ENCODE measurements at places on chromosomes 13 and 19.

GRCh38 chr13:24511019-24511815, 1.4 kb downstream of the PARP4 start:
- peak; percentile 91 for DNase-seq

DNA sequence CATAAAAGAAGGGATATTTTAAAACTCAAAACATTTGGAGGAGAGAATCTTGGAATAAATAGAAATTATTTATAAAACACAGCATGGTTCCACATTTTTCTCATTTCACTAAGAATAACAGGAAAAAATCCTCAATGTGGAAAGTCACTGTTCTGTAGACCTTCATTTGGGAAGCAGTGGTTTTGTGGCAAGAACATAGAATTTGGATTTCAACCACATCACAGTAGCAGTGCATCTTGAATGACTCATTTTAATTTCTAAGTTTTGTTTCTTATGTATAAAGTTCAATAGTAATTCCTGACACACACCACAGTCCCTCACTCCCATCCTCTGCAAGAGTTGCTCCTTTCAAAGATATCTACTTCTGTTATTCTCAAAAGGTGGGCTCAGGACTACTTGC, 264.0 kb downstream of the ENOX1 start:
- peak; percentile 64 for DNase-seq

- no peak for DNase-seq
These were observed 576 bp upstream of the EPN1 start for GRCh38 chr19:55674459-55674840.

DNA sequence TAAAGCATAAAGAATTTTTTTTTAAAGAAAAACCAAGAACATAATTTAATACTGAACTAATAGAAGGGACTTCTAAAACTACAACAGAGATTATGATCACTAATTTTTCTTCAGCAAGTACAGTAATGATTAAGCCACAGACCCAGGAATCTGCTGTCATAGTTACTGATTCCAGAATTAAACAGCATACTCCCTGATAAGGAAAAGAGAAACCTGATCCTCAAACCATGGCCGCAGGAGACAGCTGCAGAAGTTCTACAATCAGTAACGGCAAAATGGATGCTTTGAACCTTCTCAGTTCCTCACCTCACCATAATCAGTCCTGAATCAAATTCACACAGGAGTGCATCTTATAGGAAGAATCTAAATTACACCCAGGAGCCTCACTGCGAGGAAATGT, 939.0 kb upstream of the SLITRK1 start:
- DNase-seq = no peak

Data from fibroblast of villous mesenchyme (primary cell).